ENCODE measurements at places on chromosomes 3 and 15. TPM values are rescaled to one million over a fixed set of nuclear protein-coding genes. Genes with fewer than 3 reads are reported as not detected.

The SPATA12 gene
- not detected for total RNA-seq

The BUB1B gene
- total RNA-seq = 25.0 TPM

The CTXN2 gene
- not detected for total RNA-seq

The SYNPR gene
- total RNA-seq = 1.0 TPM

DNA sequence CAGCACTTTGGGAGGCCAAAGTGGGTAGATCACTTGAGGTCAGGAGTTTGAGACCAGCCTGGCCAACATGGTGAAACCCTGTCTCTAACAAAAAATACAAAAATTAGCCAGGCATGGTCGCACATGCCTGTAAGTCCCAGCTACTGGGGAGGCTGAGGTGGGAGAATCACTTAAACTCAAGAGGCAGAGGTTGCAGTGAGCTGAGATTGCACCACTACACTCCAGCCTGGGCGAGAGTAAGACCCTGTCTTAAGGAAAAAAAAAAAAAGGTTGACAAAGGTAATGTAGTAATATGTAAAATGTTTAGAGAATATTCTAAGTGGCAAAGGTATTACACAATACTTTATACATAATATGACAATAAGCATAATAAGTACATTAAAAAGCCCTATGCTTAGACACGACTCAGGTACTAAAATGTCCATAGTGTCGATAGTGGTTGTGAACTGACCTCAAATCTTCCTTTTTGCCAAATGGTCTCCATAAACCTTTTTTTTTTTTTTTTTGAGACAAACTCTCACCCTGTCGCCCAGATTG is 16.5 kb downstream of the RPN1 start:
- H3K4me3 ChIP-seq = no peak overlapping the region
- H3K27me3 ChIP-seq = no peaks in the 10 kb centered on the region
- peaks cover 5% of the 10 kb centered on the region for H3K4me1 ChIP-seq
- no peak overlapping the region for H3K27ac ChIP-seq

DNA sequence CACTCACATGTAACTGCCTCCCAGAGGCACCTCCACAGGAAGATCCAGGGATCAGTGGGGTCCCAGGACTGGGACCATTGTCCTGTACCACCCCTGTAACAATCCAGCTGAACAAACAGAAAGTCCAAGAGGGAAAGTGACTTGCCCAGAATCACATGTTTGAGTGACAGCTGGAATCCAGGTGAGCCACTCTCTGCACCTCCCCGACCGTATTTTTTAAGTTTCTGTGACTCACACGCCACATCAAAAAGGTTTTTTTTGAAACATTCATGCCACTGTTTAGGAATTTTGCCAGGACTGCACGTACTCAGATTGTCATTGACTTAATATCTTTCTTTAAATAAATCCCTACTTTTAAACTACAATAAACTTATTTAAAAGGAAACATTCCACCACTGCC is 9.8 kb upstream of the SLC6A1 start:
- no peak overlapping the region for H3K27ac ChIP-seq
- no peaks in the 10 kb centered on the region for H3K4me1 ChIP-seq
- no peaks in the 10 kb centered on the region for H3K36me3 ChIP-seq
- DNase-seq = no peak
- H3K27me3 ChIP-seq = peaks cover 7% of the 10 kb centered on the region

DNA sequence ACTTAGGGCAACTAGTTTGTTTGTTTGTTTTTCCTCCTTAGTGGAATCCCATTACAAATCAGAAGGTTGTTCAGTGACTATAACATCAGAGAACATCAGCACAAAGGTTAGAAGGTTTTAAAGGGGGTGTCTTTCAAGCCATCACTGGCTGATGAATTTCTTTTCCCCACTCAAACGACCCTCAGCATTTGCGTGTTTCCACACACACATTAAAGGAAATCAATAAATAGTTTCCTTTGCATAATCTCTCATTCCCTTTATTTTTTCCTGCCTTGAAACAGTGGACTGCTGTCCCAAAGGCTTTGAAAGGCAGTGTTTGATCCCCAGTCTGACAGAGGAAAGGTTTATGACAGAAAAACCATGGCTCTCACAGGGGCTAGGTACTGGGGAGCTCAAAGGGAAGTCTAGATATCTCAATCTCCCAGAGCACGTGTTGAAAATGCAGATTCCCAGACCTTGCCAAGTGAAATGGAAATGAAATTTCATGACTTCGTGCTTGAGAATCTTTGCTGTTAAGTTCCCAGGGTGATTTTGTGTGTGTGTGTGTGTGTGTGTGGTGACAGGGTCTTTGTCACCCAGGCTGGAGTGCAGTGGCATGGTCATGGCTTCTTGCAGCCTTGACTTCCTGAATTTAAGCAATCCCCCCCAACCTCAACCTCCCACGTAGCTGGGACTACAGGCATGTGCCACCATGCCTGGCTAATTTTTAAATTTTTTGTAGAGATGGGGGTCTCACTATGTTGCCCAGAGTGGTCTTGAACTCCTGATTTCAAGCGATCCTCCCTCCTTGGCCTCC is 2.2 kb upstream of the INTS14 start:
- H3K4me1 ChIP-seq = peaks cover 40% of the 10 kb centered on the region
- H3K27me3 ChIP-seq = no peaks in the 10 kb centered on the region
- H3K36me3 ChIP-seq = no peaks in the 10 kb centered on the region

DNA sequence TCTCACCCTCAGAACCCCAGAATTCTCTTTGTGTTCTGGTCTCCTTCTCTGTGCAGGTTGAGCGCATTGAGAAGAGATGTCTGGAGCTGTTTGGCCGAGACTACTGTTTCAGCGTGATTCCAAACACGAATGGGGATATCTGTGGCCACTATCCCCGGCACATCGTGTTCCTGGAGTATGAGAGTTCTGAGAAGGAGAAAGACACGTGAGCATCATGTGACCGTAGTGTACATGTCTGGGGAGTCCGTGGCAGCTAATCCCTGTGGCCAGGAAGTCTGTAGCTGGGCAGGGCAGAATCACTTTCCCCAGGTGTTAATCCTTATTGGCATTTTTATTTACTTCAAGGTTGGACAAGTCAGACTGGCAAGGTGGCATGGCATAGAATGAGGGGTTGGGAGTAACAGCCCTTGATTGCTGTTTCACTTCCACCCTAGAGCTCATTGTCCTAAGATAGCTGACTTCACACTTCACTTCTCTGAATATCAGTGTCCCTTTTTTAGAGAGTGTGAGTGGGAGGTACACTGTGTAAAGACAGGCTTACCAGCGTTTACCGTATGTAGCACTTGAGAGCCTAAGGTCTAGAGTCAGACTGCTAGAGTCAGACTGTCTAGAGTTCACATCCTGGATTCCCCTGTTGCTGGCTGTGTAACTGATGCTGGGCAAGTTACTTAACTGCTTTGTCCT is 4.4 kb downstream of the MTMR14 start:
- H3K27ac ChIP-seq = no peak overlapping the region
- no peak for DNase-seq
- H3K27me3 ChIP-seq = no peaks in the 10 kb centered on the region
- no peak overlapping the region for H3K4me3 ChIP-seq
- H3K4me1 ChIP-seq = peaks cover 13% of the 10 kb centered on the region

DNA sequence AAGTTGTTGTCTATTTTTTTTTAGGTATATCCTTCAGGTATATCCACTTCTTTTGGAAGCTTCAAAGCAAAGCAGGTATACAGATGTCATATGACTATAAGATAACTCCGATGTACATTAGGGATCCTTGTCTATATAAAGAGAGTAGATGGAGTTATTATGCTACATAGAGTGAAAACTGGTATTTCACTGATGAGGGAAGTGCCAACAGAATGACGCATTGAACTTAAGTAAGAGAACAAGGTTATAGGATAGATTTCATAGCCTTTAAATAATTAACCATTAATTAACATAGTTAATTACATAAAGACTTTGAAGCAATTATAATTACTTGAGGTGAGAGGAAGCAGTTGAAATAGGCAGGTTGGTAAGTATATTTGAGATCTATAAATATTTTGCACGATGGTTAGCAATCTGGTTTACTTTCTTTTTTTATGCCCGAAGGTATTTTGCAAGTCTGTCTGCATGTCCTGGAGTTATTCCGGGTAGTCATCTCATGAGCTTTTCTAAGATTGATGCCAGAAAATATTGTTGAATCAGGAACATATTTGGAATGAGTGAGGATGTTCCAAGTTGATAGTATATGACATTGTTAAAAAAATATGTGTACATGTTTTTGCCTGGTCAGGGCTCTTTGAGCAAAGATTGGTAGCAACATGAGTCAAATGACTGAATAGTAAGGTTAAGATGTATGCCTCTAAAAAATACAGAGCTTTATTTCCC is 299.5 kb upstream of the KCNMB2 start:
- no peaks in the 10 kb centered on the region for H3K36me3 ChIP-seq
- H3K27me3 ChIP-seq = no peaks in the 10 kb centered on the region
- no peak overlapping the region for H3K27ac ChIP-seq
- H3K4me1 ChIP-seq = no peaks in the 10 kb centered on the region

GRCh38 chr3:11720917-11721411 is 77.2 kb upstream of the VGLL4 start:
- H3K4me3 ChIP-seq = peak overlapping the region; percentile 83
- H3K27ac ChIP-seq = peak overlapping the region; percentile 98
- peaks cover 20% of the 10 kb centered on the region for H3K4me1 ChIP-seq
- DNase-seq = peak; percentile 43

DNA sequence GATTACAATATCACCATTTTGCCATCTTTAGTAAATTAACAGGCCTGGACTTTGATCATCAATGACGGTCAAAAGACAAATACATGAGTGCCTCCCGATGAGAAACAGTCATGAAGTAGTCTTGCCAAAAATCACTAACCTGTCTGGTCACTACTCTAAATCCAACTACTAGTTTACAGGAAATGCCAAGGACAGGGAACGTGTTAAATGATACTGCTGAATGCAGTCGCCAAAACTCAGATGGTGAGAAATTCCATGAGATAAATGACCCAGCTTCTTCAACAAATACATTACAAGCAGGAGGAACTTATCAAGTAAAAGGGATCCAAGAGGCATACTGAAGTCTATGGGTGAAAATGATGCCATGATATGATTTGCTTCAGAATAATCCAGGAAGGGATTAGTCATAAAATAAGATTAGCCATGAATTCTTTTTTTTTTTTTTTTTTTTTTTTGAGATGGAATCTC is 35.8 kb upstream of the ATP13A3 start:
- H3K36me3 ChIP-seq = no peaks in the 10 kb centered on the region
- H3K27me3 ChIP-seq = no peaks in the 10 kb centered on the region
- no peak overlapping the region for H3K4me3 ChIP-seq
- no peak overlapping the region for H3K27ac ChIP-seq
- peaks cover 14% of the 10 kb centered on the region for H3K4me1 ChIP-seq

DNA sequence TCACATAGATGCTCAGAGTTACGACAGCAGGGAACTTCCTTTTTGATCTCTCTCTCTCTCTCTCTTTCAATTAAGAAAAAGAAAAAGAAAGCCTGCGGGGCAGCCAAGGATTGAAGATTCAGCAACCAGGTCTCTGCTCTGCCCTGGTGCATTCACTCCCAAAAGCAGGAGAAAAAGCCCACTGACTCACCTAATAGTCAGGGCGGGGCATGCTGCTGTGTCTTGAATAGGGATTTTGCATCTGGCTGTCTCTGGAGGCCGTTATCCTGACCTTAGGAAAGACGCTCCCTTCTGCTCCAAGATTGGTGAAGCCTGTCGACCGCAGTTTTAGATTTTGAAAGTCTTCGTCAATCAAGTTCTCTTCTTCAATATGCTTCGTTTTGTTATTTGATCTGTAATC is 20.8 kb upstream of the ITGB5 start:
- H3K36me3 ChIP-seq = no peaks in the 10 kb centered on the region
- DNase-seq = no peak
- H3K4me3 ChIP-seq = no peak overlapping the region
- no peaks in the 10 kb centered on the region for H3K4me1 ChIP-seq
- no peak overlapping the region for H3K27ac ChIP-seq

DNA sequence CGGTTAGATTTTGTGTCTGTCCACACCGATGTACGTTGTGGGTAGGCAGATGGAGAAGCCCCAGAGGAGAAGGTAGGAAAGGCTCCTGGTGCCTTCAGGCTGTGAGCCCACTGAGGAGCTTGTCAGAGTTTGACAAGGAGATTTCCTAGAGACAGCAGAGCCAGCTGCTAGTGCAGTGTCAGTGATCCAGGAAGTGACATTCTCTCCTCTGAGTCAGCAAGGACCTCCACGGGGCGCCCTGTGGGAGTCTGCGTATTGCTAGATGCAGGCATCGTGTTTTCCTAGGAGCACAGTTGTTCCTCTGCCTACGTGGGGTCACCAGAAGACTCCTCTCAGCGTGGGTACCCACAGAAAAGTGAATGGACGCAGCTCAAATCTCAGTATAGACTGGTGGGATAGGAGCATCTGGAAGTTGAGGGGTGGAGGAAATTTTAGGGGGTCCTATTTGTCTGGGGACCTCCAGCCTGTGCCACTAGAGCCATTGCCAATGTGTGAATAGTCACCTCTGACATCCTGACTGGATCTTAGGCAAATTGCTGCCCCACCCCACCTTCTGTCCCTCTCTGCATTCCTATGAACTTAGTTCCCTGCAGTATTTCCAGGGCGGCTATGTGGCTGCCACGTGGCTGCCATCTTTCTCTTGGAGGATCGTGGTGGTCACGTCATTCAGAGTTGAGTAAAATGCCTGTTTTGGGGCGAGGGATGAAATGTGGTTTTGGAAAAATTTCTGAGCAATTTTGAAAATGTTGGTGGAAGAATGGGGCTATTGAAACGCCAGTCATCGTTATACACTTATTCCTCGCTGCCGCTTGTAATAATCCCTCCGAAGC is 84.8 kb upstream of the KLHL25 start:
- no peaks in the 10 kb centered on the region for H3K4me1 ChIP-seq
- no peak overlapping the region for H3K27ac ChIP-seq
- no peak for DNase-seq
- H3K27me3 ChIP-seq = no peaks in the 10 kb centered on the region
- no peak overlapping the region for H3K4me3 ChIP-seq

- peaks cover 8% of the 10 kb centered on the region for H3K27me3 ChIP-seq
- DNase-seq = peak; percentile 36
- H3K36me3 ChIP-seq = no peaks in the 10 kb centered on the region
- H3K27ac ChIP-seq = peak overlapping the region; percentile 72
- H3K4me1 ChIP-seq = peaks cover 21% of the 10 kb centered on the region
- no peak overlapping the region for H3K4me3 ChIP-seq
Measured at GRCh38 chr3:46462111-46462510, 2.6 kb downstream of the LTF start.

- no peak overlapping the region for H3K4me3 ChIP-seq
- no peak for DNase-seq
- no peaks in the 10 kb centered on the region for H3K4me1 ChIP-seq
- H3K36me3 ChIP-seq = no peaks in the 10 kb centered on the region
Measured at GRCh38 chr3:154971341-154971740, 108.8 kb upstream of the MME start.

DNA sequence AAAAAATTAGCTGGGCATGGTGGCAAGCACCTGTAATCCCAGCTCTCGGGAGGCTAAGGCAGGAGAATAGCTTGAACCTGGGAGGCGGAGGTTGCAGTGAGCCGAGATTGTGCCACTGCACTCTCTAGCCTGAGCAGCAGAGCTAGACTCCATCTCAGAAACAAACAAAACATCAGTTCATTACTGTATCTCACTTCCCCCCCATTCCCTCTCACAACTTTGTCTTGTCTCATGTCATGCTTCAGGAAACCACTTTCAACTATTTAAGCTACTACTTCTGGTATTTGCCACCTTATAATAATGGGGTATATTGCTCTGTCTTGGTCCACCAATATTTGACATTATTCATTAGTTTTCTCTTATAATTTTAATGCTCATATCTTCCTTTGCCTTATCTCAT is 26.2 kb downstream of the PIK3CA start:
- no peaks in the 10 kb centered on the region for H3K36me3 ChIP-seq
- no peak overlapping the region for H3K4me3 ChIP-seq
- H3K27ac ChIP-seq = no peak overlapping the region
- no peaks in the 10 kb centered on the region for H3K27me3 ChIP-seq
- DNase-seq = no peak

GRCh38 chr3:10723991-10724390 is 92.0 kb upstream of the SLC6A11 start:
- H3K27ac ChIP-seq = no peak overlapping the region
- no peak overlapping the region for H3K4me3 ChIP-seq
- H3K36me3 ChIP-seq = no peaks in the 10 kb centered on the region
- H3K27me3 ChIP-seq = no peaks in the 10 kb centered on the region
- H3K4me1 ChIP-seq = no peaks in the 10 kb centered on the region
